ENCODE measurements at places on chromosomes 2 and 18.

- no peak for DNase-seq
Observed at GRCh38 chr18:48408727-48409590, at the start of gene ZBTB7C. Gene ZBTB7C (minus strand): TSS chr18:48409383.

DNA sequence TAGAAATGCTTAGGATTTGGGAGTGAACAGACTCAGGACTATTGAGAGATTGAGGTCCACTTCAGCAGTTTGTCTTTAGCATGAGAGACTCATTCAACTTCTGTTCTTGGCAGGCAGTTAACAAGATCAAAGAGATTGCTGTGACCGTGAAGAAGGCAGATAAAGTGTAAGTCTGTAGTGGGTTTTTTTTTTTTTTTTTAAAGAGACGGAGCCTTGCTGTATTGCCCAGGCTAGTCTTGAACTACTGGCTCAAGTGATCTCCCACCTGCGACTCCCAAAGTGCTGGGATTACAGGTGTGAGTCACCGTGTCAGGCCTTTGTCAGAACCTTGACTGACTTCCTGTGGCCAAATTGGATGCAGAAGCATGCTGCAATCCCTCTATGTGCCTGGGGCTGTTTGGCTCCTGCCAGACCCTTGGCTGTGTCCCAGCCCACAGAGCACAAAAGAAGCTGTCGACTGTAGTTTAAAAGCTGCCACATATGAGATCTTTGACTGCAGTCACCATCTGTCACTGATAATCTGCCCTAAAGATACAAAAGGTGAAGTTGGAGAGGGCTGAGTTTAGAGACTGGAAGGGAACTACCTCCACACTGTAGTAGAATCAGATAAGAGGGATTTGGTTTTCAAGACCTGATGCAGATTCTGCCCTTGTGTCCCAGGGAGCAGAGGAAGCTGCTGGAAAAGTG lies 9.9 kb downstream of the CCT7 start:
- peak; percentile 77 for DNase-seq

GRCh38 chr2:174445248-174445647 lies 41.6 kb downstream of the GPR155 start:
- no peak for DNase-seq

DNA sequence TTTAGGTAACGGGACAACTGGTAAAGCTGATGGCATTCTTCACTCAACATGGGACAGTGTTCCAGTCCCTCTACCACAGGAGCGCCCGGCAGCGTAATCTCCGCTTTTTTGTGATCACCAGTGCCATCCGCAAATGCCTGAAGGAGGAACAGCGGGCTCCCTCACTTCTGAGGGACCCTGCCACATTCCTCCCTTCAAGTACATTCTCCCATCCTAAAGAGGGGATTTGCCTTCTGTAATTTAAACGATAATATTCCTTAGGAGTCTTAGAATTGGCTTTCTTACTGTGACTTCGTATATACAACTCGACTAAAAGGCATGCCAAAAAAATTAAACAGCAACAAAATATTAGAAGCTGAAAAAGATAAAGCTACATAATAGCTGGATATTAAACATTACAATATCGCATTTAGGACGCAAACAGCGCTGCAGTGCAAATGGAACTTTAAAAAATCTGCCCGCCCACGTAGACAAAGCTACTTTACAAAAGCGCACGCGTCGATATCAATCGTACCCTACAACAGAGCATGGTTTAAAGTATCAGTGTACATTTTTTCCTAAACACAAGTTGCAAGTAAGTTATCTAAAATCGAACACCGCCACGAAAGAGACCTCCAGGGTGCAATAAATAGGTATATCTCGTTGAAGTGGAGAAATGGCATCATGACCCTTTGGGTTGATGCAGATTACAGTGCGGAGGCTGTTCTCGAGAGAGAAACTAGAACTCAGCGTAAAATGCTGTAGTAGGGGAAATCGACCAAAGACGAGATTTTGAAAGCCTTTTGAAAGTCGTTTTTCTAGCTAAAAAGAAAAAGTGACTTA lies 2.3 kb upstream of the VSNL1 start:
- no peak for DNase-seq

DNA sequence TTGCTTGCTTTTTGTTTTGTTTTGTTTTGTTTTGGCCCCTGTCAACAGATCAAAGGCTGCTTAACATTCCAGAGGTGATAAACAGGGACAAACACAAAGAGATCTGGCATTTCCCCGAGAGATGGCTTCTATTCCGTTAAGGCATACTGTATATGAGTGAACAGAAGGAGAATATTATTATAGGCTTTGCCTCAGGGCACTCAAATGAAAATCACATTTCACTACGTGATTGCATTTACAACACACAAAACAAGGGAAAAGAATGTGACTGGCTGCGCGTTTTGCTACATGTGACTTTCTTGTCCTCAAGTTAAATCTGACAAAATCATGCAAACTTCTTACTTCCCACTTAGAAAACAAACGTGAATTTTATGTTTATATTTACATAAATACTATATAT lies 1037.9 kb upstream of the DDX18 start:
- no peak for DNase-seq

- no peak for DNase-seq
Observed at GRCh38 chr18:67509741-67510391, 6.7 kb downstream of the DSEL start.

- no peak for DNase-seq
Observed at GRCh38 chr2:2101924-2102323, 229.2 kb downstream of the MYT1L start.

Data from GM04504 (cell line).